T47D (cell line): ENCODE measurements at places on chromosomes 13 and 19.
A peak's percentile ranks its signal among the peaks of the same experiment; 100 is the strongest.

DNA sequence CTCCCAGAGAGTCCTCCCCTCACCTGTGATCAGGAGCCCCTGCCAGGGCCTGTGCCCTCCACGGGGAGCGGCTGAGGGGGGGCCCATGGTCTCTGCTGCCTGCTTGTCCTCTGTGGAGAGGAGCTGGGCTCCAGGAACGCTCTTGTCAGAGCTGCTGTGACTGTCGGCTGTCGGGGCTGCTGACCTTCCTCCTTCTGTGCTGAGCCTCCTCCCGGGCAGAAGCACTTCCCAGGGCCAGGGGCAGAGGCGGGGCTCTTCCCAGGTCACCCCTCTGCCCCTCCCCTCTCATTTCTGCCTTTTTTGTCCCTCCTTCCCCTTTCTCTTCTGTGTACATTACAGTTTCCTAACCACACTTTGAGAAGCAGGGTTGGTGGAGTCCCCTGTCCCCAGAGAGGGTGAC is at the start of gene CEACAM4:
Gene CEACAM4, minus strand, starts transcription at position 198 of the 400 bp plus-strand sequence. Its CDS starts 111 bp downstream, at position 87.
- DNase-seq: no peak

DNA sequence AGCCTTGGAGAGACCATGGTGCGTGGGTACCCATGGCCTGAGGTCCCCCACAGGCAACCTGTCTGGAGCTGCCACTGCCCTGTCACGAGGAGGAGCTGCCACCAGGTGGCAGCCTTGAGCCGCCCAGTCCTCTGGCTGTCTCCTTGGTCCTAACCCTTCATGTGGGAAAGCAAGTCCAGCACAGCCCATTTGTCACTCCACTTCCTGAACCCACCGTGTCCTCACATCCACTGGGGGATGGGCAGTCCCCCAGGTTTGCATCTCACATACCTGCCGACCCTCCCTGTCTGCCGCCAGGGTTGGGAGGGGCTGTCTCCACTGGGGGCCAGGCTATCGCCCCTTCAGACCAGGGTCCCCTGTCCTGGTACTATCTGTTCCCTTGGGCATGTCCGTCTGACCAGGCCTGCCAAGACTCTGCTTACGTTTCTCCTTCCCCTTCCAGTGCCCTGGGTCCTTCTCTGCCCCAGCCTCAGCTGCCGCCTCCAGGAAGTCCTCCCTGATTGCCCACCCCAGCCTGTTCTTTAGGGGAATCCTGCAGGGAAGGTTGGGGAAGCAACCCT is 4.5 kb downstream of the FAM174C start:
- DNase-seq: peak; percentile 83

GRCh38 chr13:40116008-40116407 is 460.5 kb downstream of the COG6 start:
- no peak for DNase-seq

GRCh38 chr19:31648347-31648746 is 299.1 kb upstream of the TSHZ3 start:
- DNase-seq: no peak

GRCh38 chr19:35153701-35154524 is 622 bp upstream of the FXYD5 start:
- DNase-seq: peak; percentile 61

DNA sequence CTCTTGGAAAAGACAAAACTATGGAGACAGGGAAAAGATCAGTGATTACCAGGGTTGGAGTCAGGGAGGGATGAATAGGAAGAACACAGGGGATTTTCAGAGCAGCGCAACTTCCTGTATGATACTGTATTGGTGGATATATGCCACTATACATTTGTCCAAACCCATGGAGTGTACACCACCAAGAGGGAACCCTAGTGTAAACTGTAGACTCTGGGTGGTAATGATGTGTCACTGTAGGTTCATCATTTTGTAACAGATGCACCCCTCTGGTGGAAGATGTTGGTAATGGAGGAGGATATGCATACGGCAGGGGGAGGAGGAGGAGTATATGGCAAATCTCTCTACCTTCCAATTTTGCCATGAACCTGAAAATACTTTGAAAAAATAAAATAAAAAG is 68.1 kb downstream of the UFM1 start:
- no peak for DNase-seq

DNA sequence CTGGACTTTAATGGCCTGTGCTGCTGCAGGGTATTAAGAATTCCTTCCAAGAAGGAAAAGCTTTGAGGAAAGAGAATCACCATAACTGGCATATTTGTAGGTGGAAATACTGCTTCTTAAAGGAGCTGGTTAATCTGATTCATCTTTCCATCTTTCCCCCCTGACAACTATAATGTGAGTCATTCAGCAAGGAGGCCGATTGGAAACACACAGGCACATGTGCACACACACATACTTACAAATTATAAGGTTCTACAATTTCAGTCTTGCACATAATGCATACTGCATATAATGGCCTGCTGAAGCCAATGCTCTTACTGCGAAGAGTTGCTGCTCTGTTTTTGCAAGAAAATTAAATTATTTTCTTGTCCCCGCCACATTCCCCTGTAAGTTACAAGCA is 78.8 kb upstream of the TPP2 start:
- DNase-seq: no peak

DNA sequence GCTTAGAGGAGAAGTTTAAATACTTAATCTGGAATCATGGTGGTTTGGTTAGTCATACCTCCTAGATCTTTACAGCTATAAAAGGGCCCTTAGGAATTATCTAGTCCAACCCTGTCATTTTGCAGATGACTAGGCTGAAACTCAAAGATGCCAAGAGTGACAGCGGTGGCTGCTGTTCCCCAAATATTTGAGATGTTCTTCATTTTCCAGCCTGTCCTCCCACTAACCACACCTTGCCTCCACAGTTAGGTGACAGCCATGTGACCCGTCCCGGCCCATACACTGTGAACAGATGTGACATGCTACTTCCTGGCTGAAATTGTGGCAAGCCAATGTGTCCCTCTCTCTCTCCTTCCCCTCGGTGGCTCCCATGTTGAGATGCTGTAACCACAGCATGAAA is 225.5 kb upstream of the IPO5 start:
- DNase-seq: no peak

DNA sequence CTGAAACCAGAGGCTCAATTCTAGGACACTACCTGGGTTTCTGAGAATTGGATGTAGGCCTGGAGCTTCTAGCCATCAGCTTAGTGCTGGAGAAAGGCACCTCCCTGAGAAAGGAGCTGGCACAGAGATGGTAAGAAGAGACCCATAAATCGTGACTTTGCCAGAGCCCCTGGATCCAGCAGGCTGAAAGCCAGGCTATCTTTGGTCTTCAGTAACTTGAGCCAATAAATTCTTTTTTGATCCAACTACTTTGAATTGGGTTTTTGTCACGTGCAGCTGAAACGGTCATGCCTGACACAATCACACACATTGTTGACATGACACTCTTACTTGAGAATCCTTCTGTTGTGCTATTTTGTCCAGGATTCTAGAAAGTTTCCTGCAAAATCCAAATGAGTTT is 103.4 kb downstream of the LHFPL6 start:
- DNase-seq: no peak

DNA sequence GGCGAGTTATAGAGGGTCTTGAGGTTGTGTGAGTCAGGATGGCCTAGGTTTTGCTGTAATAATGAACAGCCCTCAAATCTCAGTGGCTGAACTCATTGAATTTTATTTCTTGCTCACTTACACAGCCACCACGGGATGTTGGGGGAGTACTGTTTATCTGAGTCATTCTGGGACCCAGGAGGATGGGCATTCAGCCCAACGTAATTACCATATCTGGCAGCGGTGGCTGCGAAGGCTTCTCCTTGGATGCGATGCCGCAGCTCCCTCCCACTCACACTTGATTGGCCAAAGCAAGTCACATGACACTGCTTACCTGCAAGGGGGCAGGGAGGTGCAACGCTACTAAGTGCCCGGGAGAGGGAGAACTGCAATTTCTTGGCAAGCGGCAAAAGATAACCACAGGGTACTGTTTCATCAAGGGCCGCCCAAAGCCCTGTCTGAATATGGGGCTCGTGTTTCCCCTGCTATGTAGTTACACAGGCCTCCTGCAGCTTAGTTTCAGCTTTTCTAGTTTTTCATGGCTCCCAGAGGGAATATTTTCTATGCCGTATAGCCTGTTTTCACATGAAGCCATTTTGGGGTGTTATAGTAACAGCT is 19.9 kb downstream of the ZSWIM9 start:
- peak; percentile 53 for DNase-seq

DNA sequence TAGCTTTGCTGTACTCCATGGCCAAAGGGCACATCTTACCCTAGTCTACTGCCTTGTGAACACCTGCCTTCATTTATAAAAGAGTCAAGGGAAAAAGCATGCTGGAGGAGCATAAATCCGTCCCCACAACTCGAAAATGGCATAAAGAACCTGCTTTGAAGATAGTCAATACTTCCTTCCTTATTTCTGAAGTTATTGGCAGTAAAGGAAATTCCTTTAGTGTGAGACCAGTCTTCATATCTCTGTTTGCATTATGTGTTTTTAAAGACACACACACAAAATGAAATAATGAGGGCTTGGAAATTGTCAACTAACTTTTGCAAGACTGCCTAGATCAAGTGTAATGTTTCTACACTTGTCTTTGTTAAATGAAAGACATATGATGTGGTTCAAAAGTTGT is 408.4 kb downstream of the SPRY2 start:
- DNase-seq: no peak
